CD4-positive, alpha-beta T cell treated with Interleukin-2 at 100 ng/mL for 4 hours (primary cell): ENCODE measurements at places on chromosomes 1 and 21.

DNA sequence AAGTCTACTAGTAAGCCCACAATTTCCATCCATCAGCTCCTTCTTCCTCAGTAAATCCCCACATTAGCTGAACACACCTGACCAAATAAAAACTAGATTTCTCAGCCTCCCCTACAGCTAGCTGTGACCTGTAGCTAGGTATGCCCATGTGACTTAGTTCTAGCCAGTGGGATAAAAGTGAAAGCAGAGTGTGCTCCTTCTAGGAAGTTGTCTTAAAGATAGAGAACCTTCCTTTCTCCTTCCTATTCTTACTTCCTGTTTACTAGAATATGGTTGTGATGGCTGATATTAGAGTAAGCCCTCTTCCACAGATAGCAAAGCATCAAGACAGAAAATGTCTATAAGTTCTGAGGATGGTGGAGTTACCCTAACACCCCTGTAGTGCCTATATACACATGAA, 67.0 kb downstream of the PIK3R3 start:
- peak; percentile 52 for DNase-seq

- DNase-seq: peak; percentile 46
Observed at GRCh38 chr1:168520052-168520751, 23.6 kb downstream of the XCL2 start.

DNA sequence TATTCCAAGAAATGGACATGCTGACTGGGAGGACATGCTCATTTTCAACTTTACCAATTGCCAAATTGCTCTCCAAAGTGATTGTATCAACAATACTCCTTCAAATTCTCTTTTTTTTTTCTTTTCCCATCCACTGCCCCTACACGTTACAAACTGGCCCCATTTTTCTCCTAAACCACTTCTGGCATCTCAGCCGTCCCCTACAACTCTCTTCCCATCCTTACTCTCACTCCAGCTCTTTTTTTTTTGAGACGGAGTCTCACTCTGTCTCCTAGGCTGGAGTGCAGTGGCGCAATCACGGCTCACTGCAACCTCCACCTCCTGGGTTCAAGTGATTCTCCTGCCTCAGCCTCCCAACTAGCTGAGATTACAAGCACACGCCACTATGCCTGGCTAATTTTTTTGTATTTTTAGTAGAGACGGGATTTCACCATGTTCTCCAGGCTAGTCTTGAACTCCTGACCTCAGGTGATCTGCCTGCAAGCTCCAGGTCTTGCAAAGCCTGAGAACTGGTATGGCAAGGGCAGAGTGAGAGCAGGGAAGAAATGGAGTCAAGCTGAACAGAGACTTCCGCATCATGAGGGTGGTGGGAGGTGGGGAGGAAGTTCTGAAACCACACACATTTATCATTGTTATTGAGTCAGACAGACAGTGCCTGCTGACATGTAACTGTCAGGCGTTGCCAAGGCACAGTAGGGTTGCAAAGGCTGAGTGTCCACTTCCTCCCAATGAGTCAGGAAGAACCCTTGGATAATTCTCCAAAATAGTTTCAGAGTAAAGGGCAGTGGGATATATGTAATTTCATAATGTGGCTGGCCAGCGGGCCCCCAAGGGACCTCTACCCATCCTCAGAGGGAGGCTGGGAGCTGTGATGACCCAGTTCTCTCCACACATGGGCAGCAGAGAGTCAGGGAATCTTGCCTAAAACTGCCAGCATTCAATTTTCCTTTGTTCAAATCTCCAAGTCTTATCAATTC, 17.4 kb downstream of the CELA3A start:
- DNase-seq: peak; percentile 75

DNA sequence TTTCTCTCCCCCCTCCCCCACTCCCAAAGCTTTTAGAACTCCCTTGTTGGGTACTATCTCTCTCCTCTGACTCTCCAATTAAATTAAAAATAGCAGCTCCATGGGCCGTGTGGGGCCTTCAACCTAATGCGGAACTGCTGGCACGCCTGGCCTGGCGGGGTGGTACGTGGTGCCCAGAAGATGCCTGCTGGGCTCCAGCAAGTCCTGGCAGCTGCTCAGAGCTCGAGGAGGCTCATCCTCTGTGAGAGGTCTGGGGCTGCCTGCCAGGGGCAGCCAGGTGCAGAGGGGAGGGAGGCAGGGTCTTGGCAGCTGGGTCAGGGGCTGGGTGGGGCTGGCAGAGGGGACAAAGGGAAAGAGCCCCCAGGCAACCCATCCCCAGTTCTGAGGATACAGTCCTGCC, 74.4 kb downstream of the ACTL8 start:
- no peak for DNase-seq

DNA sequence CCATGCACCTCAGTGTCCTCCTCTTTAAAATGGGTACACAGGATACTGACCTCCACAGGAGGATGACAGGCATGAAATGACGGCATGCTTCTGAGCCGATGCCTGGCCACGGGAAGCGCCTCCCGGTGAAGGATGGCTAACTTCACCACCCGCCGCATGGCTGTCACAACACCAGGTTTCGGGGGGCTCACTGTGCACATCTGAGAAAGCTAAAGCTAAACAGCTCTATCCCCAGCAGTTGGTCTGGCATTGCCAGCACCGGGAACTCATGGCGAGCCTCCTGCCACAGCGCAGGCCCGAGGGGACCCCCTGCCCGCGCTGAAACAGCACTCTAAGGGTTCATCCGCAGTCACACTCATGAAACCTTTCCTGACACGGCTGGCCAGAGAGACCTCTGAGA, 16.0 kb downstream of the NPHP4 start:
- no peak for DNase-seq

GRCh38 chr1:162756523-162756922, 34.0 kb upstream of the HSD17B7 start:
- no peak for DNase-seq

GRCh38 chr21:33700491-33700890, 58.2 kb downstream of the ITSN1 start:
- no peak for DNase-seq

DNA sequence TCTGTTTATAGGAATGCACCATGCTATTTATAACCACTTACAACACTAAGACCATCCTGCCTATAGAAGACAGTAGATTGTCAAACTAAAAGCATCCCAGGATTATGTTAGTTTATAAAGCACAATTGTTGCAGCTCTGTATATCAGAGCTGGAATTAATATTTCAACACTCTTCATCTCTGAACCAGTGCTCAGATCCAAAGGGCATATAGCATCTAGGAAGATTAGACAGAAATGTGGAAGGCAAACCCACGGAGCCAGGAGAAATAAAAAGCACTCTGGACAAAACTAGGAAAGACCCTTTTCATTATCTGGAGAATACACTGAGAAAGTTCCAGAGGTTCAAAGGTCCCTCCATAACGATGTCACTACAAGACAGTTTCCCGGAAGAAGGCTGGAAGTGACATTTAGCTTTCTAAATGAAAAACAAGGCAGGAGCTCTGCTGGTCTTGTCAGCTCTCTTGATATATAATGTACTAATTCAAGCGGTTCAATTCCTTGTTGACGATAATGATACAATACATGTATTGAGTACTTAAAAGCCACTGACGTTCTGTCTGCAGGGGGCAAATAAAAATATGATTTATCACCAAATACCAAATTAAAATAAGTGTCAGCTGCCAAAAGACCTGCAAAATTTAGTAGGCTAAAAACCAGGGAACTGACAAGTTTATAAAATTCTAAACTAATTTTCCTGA, 91.8 kb upstream of the BCL10 start:
- DNase-seq: no peak

DNA sequence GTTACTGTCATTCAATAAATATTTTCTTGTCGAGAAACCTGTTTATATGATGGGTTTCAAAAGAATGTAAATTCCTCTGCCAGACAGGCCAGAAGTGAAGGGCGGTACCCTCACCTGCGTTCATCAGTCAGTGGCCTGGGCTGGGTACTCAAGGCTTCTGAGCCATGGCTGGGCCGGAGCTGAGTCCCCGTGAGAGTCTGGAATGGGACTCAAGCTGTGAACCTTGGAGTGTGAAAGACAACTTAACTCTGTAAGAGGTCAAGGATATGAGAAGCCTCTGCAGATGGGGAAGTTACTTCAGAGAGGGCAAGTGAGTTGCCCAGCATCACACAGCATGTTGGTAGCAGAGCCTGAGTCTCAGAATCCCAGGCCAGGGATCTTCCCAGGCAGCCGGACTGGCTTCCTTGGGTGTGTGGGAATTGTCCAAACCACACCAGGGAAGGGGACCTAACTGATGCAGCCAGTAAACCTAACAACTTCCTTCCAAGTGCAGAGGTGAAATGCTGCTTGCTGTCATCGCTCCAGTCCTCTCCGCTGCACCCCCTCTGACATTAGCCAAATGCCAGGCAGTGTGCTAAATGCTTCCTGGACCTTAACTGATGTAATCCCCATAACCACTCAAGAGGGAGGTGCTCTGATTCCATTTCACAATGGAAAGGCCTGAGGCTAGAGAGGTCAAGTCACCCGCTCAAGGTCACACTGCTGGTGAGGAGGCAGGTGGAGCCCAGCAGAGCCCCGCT, 4.8 kb downstream of the DISP3 start:
- no peak for DNase-seq

DNA sequence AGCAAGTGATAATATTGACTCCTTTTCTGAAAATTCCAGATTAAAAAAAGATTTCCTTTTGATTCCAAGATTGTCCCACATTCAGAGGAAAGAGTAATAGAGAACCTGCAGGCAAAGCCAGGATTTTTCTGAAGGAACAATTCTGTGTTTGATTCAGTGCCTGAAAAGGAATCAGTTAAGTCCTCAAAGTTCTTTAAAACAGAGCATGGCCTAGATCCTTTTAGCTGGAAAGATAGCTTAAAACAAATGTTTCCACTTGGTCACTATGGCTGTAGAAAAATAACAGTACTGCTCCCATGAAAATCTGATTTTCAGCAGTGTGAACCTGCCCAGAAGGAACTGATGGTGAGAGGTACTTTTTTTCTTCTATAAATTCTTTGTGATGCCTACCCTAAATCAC, 41.8 kb downstream of the HS2ST1 start:
- no peak for DNase-seq

- no peak for DNase-seq
Observed at GRCh38 chr1:167344615-167345385, 124.1 kb downstream of the POU2F1 start.

DNA sequence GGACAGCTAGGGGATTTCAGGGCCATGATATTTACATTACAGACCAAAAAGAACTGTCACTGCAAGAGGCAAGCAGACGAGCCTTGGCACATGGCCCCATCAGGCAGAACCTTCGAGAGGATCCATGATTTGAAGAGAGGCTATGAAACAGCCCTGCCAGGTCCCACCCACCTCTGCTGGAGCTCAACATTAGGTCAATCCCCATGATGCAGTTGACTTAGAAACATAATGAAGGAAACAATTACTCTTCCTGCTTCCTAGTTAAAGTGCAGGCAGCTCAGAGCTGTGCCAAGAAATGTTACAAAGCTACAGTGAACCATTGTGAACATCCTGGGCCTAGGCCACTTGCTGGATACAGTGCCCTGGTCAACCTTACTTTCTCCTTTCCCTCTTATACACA, 41.7 kb upstream of the PTCH2 start:
- no peak for DNase-seq

DNA sequence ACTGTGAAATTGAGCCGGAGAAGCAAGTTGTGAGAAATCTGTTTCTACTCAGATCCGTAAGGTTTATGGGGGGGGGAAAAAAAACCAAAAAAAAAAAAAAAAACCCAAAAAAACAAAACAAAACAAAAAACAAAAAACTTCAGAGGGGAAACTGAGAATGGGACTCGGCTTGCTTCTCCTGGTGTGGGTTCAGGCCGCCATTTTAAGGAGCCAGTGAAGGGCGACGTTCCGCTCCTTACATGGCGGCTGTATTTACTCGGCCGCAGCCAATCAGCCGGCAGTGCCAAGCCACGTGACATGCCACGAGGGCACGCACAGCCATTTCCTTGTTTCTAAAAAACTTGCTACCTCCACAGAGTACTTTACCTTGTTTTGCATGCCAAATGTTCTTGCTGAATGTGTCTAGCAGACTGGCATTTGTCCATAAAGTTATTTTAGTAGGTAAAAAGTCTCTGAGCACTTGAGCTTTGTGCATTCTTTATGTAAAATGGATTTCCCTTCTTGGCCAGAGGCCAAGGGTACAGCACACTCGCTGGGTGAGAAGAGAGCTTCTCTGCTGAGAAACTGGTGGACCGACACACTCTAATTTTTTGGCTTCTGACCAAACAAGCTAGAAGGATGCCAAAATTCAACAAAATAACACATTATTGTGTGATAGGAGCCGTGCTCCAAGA, 101.8 kb downstream of the NFIA start:
- DNase-seq: no peak

- no peak for DNase-seq
Observed at GRCh38 chr1:231189683-231190270, 27.9 kb downstream of the TRIM67 start.

DNA sequence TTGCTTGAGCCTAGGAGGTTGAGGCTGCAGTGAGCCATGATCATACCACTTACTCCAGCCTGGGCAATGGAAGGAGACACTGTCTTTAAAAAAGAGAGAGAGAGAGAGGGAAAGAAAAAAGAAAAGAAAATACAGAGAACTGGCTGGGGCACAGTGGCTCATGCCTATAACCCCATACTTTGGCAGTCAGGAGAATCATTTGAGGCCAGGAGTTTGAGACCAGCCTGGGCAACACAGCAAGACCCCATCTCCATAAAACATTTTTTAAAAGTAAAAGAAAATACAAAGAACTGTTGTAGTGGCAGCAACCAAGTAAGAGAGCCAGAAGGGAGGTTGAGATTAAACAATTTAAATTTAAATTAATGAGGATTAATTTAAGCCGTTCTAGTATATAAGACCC, 39.8 kb downstream of the WDTC1 start:
- no peak for DNase-seq

DNA sequence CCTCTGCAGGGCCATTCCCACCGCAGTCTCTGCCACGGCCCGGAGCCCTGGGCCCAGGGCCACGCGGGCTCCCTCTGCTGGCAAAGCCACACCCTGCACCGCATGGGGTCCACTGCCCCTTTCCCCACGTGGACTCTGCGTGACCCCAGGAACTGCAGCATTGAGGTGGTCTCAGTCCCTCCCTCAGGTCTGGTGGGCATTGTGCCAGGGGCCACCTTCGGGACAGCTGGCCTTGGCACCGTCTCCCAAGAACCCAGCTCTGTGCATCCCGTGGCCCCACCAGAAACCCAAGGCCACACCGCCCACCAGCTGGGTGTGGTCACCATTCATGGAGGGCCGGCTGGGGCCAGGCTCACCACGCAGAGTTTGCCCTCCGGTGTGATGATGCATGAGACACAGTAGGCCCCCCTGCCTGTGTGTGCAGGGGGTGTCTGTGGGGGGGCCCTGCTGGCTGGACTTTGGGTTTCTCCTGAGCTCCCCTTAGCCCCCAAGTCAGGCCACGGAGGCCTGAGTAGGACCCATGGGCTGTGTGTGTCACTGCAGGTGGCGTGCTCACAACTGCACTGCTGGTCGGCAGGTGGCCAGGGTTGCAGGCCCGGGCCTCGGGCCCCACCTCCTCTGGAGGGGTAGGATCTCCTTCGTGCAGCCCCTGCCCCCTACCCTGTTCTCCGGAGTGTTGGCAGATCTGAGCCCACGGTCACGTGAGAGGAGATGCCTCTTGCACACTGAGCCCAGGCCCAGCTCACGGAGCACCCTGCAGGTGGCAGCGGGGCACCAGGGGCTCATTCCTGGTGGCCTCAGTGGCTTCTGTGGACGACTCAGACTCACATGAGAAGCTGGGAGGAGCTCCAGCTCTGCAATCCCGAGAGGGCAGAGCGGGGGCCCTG, 5.8 kb downstream of the VWA1 start:
- peak; percentile 35 for DNase-seq

GRCh38 chr1:43781574-43781973, 74.2 kb downstream of the ST3GAL3 start:
- no peak for DNase-seq
